ENCODE measurements at places on chromosomes 3 and 15.

- DNase-seq = no peak
Observed at GRCh38 chr3:160355826-160356225, 43.2 kb downstream of the IFT80 start.

DNA sequence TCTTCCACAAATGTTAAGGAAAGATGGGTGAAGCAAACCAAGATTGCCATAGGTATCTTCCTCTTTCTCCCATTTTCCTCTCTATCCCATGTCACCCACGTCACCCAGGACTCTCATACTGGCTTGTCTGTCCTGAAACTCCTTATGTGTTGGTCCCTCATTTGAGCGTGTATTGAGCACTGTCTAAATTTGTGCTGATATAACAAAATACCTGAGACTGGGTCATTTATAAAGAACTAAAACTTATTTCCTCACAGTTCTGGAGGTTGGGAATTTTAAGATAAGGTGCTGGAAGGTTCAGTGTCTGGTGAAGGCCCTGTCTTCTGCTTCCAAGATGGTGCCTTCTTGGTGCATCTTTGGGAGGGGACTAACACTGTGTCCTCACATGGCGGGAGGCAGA is 186.9 kb upstream of the SLC24A5 start:
- DNase-seq = no peak

DNA sequence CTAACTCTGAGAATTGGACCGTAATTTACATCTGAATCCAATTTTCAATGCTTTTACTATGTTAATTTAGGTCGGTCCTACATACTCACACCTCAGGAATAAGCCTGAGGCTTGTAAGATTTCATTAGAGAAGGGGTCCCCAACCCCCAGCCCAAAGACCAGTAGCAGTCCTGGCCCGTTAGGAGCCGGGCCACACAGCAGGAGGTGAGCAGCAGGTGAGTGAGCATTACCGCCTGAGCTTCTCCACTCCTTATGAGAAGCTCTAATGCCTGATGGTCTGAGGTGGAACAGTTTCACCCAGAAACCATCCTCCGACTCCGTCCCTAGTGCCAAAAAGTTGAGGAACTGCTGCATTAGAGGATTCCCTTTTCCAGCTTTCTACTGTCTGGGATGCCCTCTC is 757.3 kb downstream of the SI start:
- DNase-seq = no peak

GRCh38 chr3:161323926-161324621 is 47.2 kb downstream of the SPTSSB start:
- DNase-seq = no peak

- no peak for DNase-seq
Observed at GRCh38 chr15:44102675-44103254, 92.3 kb downstream of the FRMD5 start.

GRCh38 chr3:95899911-95900310 is 914.5 kb upstream of the EPHA6 start:
- DNase-seq = no peak

DNA sequence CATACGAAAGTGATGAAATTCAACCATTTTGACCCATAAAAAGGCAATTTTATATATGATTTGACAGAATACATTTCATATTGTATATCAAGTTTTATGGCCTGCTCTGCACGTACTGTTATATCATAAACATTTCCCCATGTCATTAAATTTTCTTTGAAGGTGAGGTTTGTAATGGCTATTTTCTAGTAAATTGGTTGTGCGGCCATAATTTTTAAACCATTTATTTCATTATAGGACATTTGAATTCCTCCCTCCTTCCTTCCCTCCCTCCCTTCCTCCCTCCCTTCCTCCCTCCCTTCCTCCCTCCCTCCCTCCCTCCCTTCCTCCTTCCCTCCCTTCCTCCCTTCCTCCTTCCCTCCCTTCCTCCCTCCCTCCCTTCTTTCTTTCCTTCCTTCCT is 87.4 kb upstream of the AGBL1 start:
- DNase-seq = no peak

GRCh38 chr15:44468709-44469385 is 41.4 kb downstream of the CTDSPL2 start:
- no peak for DNase-seq

DNA sequence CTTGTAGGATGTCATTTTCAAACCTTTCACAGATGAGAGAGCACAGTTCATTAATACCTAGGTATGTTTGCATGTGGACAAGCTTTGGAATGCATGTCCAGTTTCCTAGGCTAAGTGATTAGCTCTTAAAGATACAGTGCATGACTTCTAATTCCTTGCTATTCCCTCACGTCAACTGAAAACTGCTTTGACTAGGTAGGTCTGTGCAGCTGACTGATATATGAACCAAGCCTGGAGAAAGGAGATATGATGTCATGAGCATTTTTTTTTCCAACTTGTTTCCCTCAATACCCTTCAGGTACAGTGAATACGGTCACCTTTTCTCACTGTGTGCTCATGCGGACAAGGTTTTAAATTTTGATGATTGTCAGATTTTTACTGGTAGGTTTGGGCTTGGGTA is 41.6 kb upstream of the TASOR start:
- no peak for DNase-seq

DNA sequence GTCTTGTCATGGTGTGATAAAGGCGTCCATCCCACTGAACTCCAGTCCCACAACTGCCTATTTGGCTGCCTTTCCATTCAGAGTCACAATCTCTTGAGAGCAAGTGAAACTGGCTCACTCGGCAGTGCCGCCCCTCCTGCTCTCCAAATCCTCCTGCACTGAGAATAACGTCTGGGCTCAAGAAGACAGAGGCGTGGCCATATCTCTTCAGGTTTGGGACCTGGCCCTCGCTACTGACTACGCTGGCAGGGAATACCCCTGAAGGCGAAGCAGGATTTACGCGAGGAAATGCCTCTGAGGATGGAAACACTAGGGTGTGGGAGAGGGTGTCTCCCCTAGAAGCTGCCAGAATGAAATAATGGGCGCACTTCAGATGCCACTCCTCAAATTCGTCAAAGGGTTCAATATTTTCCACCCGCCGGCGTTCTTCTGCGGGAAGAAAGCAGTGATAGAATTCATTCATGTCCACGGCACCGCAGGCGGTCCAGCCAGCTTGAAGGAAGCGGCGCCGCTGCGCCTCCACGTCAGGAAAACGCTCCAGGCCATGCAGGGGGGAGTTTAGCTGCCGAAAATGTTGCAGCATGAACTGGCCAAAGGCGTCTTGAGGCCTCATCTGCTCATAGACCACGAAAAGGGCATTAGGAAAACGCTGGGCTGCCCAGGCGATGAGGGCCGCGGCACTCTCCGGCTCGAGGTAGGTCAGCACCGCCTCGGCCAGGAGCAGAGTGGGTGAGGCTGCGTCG is 985 bp downstream of the LCMT2 start:
- no peak for DNase-seq

DNA sequence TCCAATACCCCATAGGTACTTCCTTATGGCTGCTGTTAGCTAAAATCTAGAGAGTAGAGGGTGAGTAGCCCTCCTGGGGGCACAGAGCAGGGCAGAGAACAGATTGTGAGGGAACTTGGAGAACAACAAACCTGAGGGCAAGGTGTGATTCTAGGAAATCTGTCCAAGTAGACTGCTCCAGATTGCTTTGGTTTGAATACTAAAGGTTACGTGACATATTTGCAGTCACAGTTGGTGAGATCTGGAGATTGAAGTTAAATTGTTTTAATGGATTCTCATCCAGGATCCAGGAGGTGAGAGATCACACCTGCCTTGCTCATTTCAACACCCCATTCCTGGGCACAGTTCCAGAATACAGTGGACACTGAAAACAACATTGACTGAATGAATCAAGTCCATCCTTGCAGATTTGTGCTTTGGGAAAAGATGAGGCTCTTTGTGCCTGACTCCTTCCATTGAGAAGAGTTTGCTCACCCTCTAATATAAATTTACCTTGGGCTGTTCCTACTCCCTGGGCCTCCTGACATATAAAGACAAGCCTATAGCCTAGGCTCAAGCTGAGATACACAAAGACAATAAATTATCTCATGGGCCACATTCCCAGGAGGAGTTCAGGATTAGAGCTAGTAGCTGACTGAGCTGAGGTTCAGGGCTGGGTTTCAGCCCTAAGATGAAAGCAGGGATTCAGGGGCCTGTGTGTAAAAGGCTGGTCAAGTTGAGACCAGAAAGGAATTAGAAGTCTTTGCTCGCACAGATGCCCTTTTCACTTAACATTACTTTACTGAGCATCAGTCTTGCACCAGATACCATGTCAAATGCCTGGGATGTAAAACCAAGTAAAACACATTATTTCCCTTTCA is 400.9 kb upstream of the MCTP2 start:
- no peak for DNase-seq

DNA sequence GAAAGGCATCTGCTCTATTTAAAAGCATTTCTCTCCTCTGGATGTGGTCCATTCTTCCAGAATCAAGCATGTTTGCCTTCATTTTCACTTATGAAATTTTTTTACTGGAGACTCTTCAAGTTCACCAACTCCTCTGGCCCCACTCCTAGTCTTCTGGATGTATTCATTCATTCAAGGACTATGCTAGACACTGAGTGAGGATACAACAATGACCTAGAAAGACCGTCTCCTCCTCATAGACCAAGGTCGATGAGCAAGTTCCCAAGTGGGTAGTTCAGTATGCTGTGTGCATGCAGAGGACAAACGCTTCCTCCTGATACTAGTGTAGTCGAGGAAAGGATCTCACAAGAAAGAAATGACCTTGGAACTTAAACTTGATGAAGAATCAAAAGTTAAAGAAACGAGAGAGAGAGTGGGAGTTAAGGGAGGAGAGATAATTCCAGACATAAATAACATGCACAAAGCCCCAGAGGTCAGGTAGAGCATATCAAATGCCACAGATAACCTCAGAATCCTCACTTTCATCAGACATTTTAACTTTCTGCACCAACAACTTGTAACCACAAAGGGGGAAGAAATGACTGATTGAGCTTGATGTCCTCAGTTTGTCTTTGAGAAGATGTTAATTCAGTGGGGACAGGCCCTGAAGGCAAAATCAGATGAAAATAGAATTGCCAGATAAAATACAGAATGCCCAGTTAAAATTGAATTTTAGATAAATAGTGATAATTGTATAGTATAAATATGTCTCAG is 149.4 kb downstream of the IMPG2 start:
- DNase-seq = no peak

- DNase-seq = no peak
Observed at GRCh38 chr15:36877294-36877693, 223.1 kb downstream of the MEIS2 start.

DNA sequence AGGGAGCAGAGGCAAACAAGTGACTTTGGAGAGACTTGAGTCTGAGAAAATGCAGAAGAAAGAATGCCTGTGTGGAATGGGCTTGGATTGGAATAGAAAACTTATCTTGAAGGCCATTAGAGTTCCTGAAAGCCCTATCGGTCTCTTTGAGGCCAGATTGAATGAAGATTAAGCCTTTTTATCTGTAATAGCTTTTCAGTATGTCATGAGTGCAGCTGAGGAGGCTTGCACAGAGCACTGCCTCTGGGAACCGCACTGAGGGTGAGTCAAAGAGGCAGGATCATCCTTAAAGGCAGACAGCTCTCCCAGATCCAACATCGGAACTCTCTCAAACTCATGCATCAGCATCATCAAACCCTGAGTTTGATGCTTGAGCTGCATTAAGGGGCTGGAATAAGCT is 515.2 kb downstream of the NTRK3 start:
- no peak for DNase-seq

DNA sequence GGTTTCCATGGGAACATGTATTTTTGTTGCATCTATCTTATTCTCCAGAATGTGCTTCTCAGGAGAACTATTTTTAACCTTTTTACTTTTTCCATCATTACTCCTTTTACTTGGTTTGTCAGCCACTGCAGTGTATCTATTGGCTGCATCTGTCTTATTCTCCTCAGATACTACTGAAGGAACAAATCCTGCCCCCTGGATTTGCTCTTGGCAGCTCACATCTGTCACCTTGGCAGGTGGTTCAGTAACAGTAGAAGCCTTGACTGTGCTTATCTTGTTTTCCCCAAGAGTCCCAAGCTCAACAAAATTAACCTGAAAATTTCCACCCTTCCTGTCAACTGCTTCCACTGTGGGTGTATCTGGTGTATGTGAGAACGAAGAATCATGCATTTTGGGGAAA is 106.0 kb downstream of the MAP4 start:
- DNase-seq = no peak

GRCh38 chr15:90266485-90266884 is 1.0 kb downstream of the NGRN start:
- DNase-seq = no peak

- DNase-seq = no peak
Observed at GRCh38 chr3:79983118-79983517, 215.3 kb upstream of the ROBO1 start.

DNA sequence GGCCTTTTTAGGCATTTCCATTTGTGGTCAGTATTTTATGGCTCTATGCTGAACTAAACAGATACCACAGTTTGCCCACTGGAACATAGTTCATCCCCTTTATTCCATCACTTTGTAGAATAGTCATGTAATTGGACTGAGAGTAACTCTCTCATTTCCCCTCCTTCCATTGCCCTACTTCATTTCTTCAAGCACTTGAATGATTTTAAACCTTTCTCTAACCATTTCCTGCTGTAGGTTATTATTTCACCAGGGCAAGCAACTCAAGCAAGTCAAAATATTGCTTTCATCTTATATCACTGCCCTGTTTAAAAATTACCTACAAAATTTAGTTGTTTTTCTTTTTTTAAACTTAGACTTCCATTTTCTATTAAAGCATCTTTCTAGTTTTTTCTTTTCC is 177.0 kb downstream of the RAP2B start:
- DNase-seq = no peak

- DNase-seq = no peak
Observed at GRCh38 chr15:41993472-41994170, 21.3 kb upstream of the EHD4 start.

DNA sequence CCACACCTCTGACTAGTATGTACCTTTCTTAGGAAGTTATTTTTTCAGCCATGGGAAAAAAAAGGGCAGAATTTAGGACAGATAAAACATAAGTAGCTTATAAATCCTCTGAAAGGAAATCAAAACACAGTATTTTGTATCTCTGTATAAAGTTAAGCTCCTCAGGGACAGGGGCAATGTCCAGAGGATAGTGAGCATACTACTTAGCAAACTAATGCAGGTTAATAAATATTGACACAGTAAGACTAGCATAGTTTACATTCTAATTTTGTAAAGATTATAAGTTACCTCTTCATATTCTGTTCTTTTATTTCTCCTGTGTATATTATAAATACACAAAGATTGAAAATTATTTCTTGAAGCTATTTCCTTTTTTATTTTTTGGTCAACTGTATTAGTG is 2.1 kb downstream of the UBE3A start:
- DNase-seq = no peak

DNA sequence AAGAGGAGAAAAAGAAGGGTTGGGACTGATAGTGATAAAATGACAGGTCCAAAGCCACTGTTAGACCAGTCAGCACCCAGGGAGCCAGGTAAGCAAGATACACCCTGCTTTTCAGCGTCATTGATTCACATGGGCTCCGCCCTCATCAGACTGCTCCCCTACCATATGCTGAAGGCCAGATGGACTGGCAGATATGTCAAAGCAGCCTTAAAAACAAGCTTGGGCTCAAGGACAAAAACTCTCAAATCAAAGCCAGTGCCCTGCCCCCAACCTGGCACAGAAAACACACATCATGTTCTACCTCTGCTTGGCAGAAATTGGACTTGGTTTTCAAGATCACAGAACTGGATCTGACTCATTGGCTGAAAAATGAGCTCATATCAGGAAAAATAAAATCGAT is 33.4 kb downstream of the SH3BP5 start:
- no peak for DNase-seq

- no peak for DNase-seq
Observed at GRCh38 chr3:158696618-158697017, 24.2 kb upstream of the LXN start.

Measured in DMS79 treated with DMSO at 0.1 percent for 48 hours (cell line).